NCI-H2081 treated with DMSO at 0.1 percent for 48 hours (cell line): ENCODE measurements at places on chromosomes 4 and X.

DNA sequence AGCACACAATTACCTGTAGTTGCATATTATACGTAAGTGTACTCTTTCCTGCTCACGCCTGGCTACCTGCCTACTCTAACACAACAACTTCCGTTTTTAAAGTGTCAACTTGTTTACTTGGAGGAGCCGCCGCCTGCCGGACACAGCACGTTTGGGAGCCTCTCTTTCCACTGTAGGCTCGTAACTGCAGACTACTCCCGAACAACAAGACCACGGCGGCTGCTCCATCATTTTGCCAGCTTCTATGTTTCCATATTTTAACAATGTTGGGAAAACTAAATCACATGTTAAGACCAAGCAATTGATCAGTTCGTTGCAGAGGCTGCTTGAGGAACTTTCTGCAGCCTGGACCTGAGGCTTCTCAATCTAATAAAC lies 841 bp downstream of the MTNR1A start:
- DNase-seq = no peak

DNA sequence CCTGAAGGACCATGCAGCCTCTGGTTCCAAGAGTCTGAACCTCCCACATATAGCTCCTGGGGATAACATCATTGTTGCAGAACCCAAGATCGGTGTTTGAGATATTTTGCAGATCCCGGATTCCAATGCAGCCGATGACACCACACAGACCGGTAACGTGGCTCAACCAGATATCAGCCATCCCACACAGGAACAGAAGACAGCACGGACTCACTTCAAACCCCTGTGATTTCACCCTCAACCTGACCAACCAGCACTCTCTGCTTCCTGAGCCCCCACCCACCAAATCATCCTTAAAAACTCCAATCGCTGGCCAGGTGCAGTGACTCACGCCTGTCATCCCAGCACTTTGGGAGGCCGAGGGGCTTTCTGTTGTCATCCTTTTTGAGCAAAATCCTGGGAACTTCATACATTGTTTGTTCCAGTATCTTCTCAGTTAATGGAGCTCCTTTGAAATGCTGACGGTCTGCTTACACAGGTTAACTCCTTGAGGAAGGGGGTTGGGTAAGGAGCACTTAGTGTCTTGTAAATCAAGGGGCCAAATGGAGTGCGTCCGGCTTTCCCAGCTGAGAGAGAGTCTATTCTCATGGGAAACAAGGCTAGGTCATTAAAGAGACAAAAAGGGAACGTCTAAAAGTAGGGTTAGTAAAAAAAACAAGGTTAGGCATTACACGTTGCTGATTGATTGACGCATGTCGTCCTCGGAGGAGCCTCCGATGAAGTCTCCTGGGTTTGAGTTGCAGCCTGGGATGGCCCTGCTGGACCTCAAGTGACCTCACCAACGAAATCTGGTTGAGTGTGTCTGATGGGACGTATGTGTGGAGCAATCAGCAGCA lies 230.4 kb downstream of the CRLF2 start:
- DNase-seq = no peak

- no peak for DNase-seq
Measured at GRCh38 chr4:29075366-29075765, 1644.8 kb upstream of the PCDH7 start.

- no peak for DNase-seq
Measured at GRCh38 chr4:80912350-80912749, 118.2 kb upstream of the BMP3 start.

- DNase-seq = no peak
Measured at GRCh38 chr4:144356941-144357381, 216.4 kb upstream of the GYPA start.
